DMS153 (cell line): ENCODE measurements at places on chromosomes 3 and 15.

DNA sequence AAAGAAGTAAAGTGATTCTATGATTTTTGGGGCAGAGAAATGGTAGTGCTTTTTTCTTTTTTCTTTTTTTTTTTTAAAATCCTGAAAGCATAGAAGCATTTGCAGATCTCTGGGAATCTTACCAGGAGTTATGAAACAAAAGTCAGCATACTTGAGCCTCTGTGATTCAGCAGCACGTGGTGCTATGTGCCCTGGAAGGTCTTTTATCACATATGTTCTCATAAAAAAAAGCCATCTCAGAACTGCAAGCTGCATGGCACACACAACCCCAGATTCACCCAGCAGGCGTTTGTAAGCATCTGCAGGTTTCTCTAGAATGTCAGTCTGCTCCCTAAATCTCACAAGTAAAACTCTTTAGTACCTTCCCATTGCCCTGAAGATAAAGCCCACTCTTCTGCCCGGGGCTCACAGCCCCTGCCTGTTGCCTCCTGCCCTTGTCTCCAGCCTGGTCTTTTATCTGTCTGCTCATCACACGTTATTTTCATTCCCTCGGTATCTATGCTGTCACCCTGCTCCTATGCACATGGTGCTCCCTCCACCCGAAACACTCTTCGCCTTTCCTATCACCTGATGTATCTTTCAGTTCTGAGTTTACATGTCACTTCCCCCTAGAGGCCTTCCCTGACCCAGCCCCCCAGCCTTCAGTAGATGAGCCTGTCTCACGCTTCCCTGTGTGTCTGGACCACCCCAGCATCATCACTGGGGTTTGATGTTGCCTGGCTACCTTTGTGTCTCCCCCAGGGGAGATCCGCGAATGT is 72.4 kb downstream of the CHDH start:
- DNase-seq, result no peak

DNA sequence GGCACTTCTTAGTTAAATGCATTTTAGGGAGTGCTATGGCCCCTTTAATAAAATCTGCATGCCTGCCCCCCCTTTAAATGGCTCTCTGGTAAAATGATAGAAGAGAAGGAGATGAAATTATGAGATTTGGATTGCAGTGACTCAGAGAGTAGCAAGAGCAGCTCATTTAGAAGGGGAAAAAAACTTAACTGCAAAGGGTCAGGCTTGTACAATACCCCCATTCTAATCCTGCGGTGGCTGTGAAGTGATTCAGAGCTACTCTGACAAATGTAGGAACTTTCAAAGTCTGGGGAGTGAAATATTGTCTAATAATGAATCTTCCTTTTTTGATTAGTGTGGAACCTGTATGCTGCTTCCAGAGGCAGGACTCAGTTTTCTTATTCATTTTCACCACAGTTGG is 44.1 kb upstream of the TBC1D23 start:
- DNase-seq, result no peak

DNA sequence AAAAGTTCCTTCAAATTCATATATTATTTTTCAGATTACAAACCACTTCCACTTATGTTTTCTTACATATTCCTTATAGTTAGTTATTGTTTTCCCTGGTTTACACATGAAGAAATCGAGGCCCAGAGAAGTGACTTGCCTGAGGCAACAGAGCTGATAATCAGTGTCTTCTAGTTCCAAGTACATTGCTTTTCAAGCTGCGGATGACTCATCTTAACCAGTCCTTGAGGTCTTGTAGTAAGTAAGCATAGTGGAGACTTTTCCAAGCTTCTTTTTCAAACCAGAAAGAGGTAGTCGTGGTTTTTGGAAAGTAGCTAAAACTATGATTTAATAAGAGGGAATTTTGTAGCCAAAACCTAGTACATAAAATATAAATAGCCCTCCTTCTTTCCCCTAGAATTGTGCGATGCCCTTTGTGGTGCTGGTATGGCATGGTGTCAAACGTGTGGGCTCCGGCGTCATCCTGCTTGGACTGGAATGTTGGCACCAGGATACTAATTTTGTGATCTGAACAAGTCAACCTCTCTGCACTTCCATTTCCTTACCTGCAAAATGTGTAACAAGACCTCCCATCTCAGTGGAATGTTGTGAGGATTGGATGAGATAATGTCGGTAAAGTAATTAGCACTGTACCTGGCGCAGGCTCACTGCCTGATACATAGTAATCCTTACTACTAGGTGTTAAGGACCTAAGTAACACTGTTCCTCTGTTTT is 19.0 kb upstream of the DLG1 start:
- no peak for DNase-seq

GRCh38 chr3:124063197-124063909 is 71.4 kb upstream of the ROPN1 start:
- no peak for DNase-seq

GRCh38 chr3:28232659-28233058 is 8.8 kb upstream of the CMC1 start:
- no peak for DNase-seq

DNA sequence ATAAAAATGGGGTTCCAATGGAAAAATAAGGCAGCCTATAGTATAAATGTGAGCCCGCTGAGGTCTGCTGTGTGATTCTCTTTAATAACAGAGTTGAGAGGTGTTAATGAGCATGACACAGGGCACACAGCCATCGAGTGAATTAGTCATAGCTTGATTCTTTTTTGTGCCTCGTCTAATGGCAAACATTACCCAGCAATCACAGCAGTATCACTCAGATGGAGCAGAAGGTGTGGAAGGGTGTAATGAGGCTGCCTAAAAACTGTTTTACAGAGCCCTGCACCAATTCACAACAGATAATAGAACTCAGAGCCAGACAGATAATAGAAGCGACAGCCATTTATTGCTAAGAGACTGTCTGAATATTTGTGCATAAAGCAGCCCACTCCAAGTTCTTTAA is 178.6 kb upstream of the TPRG1 start:
- no peak for DNase-seq

DNA sequence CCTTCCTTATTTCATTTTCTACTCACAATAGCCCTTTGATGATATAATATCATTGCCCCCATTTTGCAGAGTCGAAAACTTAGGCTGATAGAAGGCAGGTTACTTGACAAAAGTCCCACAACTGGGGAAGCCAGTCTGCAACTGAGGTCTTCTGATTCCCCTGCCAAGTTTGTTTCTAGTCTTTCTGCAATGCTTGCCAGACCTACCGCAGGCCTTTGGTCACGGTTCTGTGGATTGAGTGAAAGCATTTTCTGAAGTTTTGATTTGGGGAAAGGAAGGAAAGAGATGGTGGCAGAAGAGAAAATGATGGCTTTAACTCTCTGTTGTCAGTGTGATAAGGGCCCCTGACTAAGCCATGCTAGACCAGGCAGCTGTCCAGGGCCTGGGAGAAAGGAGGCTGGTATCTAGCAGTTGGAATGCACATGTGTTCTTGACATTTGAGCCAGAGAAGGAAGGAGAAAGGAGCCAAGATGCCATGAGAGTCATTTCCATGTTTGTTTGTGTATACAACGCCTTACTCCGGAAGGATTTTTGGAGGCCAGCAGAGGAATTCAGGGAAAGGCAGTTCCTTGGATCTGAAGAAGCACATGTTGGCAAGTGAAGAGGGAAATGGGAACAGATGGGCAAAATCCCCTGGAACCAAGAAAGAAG is 29.9 kb downstream of the FAH start:
- no peak for DNase-seq

DNA sequence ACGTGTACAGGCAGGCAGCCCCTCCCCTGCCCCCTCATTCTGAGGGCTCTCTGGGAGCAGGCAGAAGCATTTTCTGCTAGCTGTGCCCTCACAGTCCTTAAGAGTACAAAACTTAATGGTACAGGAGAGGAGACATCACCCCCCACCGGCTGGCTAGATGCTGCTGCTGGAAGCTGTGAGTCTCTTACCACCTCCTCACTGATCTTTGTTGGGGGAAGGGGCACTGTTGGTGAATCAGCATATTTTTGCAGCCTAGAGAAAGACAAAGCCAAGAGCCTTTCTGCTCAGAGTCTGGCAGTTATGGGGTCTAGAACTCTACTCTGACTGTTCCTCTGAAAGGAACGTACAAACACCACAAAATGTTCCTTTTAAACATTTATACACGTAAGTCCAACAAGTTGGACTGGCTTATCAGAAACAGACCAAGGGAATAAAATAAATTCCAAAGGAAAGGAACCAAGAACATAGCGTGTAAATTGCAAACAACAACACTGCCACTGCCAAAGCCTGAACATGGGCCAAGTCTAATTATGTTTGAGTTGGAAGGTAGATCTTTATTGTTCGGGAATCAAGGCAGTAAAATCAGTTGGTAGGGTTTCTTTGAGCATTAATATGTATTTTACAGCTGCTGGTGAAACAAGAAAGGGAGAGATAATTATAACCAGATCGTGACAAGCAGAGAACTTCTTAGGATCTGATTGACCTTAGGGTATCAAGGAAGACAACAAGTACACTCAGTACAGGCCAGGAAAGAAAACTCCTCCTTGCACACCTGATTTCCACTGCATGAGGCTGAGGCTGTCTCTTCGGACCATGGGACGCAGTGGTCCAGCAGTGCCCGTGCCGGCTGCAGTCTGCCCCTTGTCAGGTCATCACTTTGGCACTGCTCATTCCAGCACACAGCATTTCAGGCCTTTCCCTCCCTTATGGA is 27.4 kb downstream of the CLK3 start:
- no peak for DNase-seq

- DNase-seq, result no peak
Measured at GRCh38 chr3:76789237-76789636, 250.7 kb upstream of the ROBO2 start.

GRCh38 chr3:74127256-74127655 is 487.2 kb downstream of the CNTN3 start:
- no peak for DNase-seq

GRCh38 chr3:15667484-15667883 is 65.9 kb downstream of the BTD start:
- no peak for DNase-seq

DNA sequence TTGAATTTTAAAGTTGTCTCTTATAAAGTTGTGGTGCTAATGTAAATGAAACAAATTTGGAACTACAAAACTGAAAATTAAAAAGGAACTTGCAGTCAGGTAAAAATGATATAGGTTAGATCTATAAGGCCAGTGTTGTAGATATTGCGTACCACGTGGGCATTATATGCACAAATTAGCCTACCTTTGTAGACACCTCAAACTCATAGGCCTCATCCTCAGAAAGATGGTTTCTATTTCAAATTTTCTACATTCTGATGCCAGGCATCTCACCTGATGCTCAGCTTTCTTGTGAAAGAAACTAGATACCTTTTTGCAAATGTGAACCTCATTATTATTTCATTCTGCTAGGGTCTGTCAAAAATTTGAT is 25.6 kb downstream of the TMEM207 start:
- DNase-seq, result no peak

GRCh38 chr3:148466143-148466542 is 231.6 kb upstream of the AGTR1 start:
- no peak for DNase-seq

DNA sequence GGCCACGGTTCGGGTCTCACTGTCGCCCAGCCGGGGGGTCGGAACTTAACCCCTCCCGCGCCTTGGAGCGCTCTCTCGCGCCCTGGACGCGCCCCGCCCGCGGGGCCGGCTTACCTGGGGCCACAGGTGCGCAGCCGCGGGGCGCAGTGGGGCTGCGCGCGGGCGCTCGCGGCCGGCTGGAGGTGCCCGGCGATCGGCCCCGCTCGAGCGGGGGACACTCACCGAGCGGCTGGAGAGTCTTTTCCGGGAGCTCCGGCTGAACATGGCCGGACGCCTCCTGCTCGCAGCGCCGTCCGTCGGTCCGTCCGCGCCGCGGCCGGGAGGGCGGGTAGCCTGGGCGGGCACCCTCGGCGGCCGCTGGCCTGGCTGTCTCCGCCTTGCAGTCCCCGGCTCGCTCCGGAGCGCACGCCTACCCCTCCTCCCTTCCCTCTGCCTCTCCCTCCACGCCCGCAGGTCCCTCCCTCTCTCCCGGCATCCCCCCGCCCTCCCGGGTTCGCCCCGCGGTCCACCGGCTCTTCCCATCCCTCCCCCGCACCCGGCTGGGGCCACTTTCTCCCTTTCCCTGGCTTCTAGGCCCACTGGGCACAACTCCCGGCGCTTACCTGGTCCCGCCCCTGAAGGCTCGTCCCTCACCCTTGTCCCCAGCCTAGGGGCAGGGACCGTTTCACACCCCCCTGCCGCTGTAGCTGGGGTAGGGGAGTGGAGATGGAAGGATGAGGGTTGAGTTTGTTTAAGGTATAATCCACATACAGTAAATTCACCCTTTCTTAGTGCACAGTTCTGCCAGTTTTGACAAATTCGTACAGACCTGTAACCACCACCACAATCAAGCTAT is 220.1 kb upstream of the PRICKLE2 start:
- no peak for DNase-seq

DNA sequence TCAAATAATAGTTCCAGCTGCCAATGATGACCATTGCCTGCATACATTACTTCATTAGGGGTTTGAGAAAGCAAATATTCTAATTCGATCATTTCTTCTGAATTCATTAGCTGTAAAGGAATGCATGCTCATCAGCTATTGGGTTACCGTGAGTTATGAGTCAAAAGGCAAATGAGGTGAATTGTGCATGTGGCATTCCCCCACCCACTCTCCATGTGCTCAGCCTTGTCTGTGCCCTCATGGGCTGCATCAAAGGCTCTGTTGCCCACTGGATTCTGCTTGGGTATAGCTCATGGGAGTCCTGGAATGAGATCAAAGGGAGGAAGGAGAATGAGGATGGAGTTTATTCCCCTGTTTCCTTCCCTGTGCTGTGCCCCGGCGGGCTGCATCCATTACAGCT is 99.3 kb upstream of the CHRNA7 start:
- no peak for DNase-seq
